ENCODE measurements at places on chromosomes 2 and 18. TPM values are rescaled to one million over a fixed set of nuclear protein-coding genes. Genes with fewer than 3 reads are reported as not detected.

GRCh38 chr2:197915548-197916265 is 111.3 kb downstream of the PLCL1 start:
- peak overlapping the region; percentile 16 for H3K27ac ChIP-seq
- no peak overlapping the region for H3K4me3 ChIP-seq
- H3K4me1 ChIP-seq: peaks cover 34% of the 10 kb centered on the region
- peak; percentile 61 for ATAC-seq
- no peaks in the 10 kb centered on the region for H3K27me3 ChIP-seq

GRCh38 chr2:103264058-103264768 is 502.4 kb downstream of the TMEM182 start:
- H3K27me3 ChIP-seq: no peaks in the 10 kb centered on the region
- H3K27ac ChIP-seq: no peak overlapping the region
- no peak for ATAC-seq
- H3K4me3 ChIP-seq: no peak overlapping the region

DNA sequence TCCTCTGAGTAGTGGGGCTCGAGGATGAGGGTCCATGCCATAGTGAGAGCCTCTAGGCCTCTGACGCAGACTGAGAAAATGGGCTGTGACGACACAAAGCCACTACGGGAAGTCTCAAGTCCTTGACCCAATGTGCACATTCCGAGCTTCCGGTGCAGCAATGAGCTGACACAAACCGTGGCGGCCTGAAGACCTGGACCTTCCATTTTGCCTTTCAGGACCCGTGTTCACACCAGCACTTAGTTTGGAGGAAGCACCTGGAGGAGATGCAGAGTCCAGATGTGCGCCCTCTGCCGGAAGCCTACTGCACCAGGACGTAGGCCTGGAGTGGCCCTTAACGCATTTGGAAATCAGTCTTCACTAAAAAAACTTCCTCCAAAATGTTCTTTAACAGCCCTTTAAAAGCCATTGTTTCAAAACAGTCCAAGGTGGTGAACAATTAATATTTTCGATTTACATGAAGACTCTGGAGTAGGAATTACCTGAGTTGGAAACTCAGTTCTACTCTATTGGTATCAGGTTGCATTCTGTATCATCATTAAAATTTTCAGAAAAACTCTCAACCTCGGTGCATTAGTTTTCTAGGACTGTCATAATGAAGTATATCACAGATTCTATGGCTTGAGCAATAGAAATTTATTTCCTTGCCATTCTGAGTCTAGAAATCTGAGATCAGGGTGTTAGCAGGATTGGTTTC is 33.9 kb downstream of the BMP10 start:
- no peak overlapping the region for H3K4me3 ChIP-seq
- H3K4me1 ChIP-seq: peaks cover 9% of the 10 kb centered on the region
- no peak for ATAC-seq
- no peak overlapping the region for H3K27ac ChIP-seq
- H3K27me3 ChIP-seq: no peaks in the 10 kb centered on the region

DNA sequence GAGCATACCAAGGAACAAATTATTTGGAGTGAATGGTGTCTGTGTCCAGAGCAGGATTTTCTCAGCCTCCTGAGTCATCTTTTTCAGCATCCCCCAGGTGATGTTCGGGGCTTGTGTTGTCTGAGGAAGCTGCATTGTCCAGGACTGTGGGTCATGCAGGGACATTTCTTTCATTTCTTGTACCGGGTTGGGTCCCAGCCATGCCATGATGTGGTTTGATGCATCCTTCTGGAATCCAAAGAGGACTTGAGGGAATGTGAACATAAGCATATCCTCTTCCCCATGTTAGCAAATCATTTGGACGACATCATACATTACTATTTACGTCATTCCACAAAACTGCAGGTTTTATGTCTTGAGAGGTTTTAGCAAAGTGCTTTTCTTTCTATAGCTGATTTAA is 797.8 kb downstream of the CCDC85A start:
- no peak overlapping the region for H3K4me3 ChIP-seq
- H3K27ac ChIP-seq: no peak overlapping the region
- no peaks in the 10 kb centered on the region for H3K36me3 ChIP-seq
- no peak for ATAC-seq
- no peaks in the 10 kb centered on the region for H3K27me3 ChIP-seq

DNA sequence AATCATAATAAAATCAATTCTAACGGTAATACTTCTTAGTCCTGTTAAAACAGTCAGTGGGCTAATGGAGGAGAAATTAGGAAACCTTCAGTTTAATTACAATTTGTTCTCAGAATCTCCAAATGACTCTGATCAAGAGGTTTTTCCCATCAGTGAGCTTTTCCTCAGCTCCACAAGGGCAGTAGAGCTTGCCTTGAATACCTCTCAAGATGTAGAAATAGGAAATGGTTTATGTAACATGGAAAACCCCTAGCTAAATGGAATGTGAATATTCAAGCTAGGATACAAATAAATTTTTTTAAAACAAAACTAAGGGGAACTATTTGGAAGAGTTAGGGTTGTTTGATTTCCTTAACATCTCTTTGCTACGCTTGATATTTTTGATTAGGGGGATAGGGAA is 87.5 kb downstream of the PLEKHM3 start:
- ATAC-seq: no peak
- no peak overlapping the region for H3K4me3 ChIP-seq
- H3K27me3 ChIP-seq: no peaks in the 10 kb centered on the region
- no peaks in the 10 kb centered on the region for H3K4me1 ChIP-seq

GRCh38 chr2:175535631-175536030 is 354.1 kb upstream of the ATP5MC3 start:
- H3K4me1 ChIP-seq: no peaks in the 10 kb centered on the region
- H3K36me3 ChIP-seq: no peaks in the 10 kb centered on the region
- peaks cover 3% of the 10 kb centered on the region for H3K27me3 ChIP-seq
- ATAC-seq: no peak

GRCh38 chr2:178204977-178205376 is 10.7 kb downstream of the OSBPL6 start:
- no peaks in the 10 kb centered on the region for H3K27me3 ChIP-seq
- H3K4me3 ChIP-seq: no peak overlapping the region
- ATAC-seq: no peak
- no peaks in the 10 kb centered on the region for H3K4me1 ChIP-seq

DNA sequence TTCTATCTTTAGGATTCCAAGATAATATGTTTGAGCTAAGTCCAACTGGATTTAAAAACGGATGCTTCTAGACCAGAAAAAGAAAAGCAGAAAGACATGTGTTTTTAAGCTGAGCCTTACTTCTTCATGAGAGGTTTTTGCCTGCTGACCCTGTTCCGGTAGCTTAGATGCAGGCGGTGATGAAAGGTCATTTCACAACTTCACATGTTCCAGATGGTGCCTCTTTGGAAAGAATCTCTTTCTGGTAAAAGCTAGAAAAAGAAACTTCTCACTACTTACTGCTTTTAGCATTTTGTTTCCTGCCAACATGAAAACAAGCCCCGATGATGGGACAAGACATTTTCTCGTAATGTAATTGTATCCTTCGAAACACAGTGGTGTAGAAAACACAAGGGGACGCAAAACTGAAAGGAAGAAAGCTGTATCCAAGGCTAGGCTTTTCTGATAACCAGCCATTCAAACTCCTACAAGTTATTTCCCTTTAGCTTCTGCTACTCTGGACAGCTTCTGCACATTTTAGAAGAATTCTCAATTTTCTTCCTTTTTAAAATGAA is 407.3 kb upstream of the LYPD1 start:
- no peaks in the 10 kb centered on the region for H3K4me1 ChIP-seq
- H3K27me3 ChIP-seq: no peaks in the 10 kb centered on the region
- no peak overlapping the region for H3K27ac ChIP-seq
- ATAC-seq: peak; percentile 57
- no peak overlapping the region for H3K4me3 ChIP-seq

DNA sequence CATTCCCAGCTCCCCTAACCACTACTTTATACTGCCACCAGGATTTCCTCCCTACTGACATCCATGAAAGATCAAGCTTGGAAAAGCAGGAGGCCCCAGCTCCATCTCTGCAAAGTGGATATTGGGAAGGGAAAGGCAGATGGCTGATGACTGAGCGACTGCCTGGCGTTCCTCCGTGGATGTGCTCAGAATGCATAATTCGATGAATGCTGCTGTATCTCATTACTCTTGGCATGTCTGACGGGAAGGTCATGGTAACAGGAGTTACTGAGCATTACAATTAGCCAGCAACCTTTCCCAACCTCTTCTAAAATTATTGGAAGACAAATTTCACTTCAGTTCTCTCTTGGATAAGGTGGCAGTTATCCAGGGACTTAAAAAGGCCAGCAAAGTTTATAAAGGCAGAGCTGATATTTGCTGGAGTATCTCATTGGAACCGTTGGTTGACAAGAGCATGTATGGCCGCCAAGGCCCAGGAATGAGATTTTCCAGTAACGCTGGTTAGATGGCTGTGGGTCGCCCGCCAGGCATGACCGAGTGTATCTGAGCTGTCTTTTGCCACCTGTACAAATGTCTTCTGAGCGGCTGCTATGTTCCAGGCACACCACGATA is 34.5 kb downstream of the KCNE4 start:
- peaks cover 2% of the 10 kb centered on the region for H3K4me1 ChIP-seq
- H3K4me3 ChIP-seq: no peak overlapping the region
- no peaks in the 10 kb centered on the region for H3K36me3 ChIP-seq
- ATAC-seq: no peak
- H3K27ac ChIP-seq: no peak overlapping the region
- no peaks in the 10 kb centered on the region for H3K27me3 ChIP-seq

DNA sequence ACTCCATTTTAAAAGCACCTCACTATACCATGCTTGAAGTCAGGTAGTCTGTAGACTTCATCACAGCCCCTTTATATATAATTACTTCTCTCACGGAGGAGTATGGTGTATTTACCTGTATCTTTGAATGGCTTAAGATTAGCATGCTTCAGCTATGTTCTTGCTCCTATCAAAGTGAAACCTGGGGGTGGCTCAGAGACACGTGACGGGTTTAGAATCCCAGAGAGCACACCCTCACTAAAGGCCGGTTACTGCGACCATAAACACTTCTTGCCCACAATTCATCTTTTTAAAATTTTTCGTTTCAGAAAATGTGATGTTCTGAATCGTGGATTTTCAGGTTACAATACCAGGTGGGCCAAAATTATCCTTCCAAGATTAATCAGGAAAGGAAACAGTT is 3.6 kb downstream of the IAH1 start:
- H3K4me1 ChIP-seq: peaks cover 55% of the 10 kb centered on the region
- ATAC-seq: no peak
- H3K4me3 ChIP-seq: no peak overlapping the region
- H3K36me3 ChIP-seq: peaks cover 48% of the 10 kb centered on the region
- no peak overlapping the region for H3K27ac ChIP-seq

DNA sequence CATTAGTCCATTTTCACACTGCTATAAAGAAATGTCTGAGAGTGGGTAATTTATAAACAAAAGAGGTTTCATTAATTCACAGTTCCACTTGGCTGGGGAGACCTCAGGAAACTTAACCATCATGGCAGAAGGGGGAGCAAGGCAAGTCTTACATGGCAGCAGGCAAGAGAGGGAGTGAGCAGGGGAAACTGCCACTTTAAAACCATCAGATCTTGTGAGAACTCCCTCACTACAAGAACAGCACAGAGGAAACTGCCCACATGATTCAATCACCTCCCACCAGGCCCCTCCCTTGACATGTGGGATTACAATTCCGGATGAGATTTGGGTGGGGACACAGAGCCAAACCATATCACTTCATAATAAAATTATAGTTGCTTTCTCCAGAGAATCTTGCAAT is 365.5 kb upstream of the ID2 start:
- no peaks in the 10 kb centered on the region for H3K27me3 ChIP-seq
- no peaks in the 10 kb centered on the region for H3K4me1 ChIP-seq
- H3K36me3 ChIP-seq: no peaks in the 10 kb centered on the region
- no peak overlapping the region for H3K27ac ChIP-seq
- H3K4me3 ChIP-seq: no peak overlapping the region
- ATAC-seq: no peak

- H3K4me3 ChIP-seq: no peak overlapping the region
- ATAC-seq: no peak
- no peaks in the 10 kb centered on the region for H3K27me3 ChIP-seq
- no peak overlapping the region for H3K27ac ChIP-seq
Measured at GRCh38 chr18:13180614-13181375, 37.8 kb upstream of the LDLRAD4 start.

GRCh38 chr2:47072018-47072691 is 83.0 kb downstream of the STPG4 start:
- H3K27ac ChIP-seq: peak overlapping the region; percentile 92
- H3K4me1 ChIP-seq: peaks cover 14% of the 10 kb centered on the region
- H3K4me3 ChIP-seq: no peak overlapping the region
- no peaks in the 10 kb centered on the region for H3K36me3 ChIP-seq
- H3K27me3 ChIP-seq: no peaks in the 10 kb centered on the region

GRCh38 chr18:61127714-61128467 is 205.3 kb upstream of the CDH20 start:
- no peak overlapping the region for H3K4me3 ChIP-seq
- ATAC-seq: no peak
- no peak overlapping the region for H3K27ac ChIP-seq
- no peaks in the 10 kb centered on the region for H3K36me3 ChIP-seq

DNA sequence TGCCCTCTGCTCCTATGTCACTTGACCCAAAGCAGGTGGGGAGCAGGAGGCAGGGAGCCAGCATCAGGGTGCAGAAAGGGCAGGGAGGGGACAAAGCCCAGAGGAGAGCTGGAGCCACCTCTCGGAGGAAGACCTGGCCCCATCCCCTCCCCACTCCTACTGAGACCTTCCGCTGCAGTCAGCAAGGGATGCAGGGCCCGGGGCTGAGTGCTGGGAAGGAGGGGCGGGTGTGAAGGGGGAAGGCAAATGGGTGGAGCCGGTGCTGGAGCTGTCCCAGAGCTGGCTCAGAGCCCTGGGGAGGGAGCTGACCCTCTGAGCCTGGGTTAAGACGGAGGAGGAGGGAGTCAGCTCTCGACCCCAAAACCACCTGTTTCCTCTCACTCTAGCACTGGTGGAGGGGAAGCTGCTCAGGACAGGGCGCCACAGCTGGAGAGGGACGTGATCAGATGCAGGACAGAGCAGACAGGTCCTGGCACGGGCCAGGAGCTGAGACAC is 33.8 kb downstream of the HS1BP3 start:
- H3K27ac ChIP-seq: peak overlapping the region; percentile 82
- no peak overlapping the region for H3K4me3 ChIP-seq
- peaks cover 27% of the 10 kb centered on the region for H3K36me3 ChIP-seq
- peak; percentile 52 for ATAC-seq
- H3K4me1 ChIP-seq: peaks cover 99% of the 10 kb centered on the region
- no peaks in the 10 kb centered on the region for H3K27me3 ChIP-seq

- H3K36me3 ChIP-seq: no peaks in the 10 kb centered on the region
- H3K4me3 ChIP-seq: no peak overlapping the region
- ATAC-seq: no peak
- peaks cover 39% of the 10 kb centered on the region for H3K27me3 ChIP-seq
- H3K27ac ChIP-seq: no peak overlapping the region
Measured at GRCh38 chr2:232874677-232875223, 4.7 kb downstream of the SNORC start.

GRCh38 chr2:203330434-203330833 is 2.2 kb downstream of the ABI2 start:
- H3K27ac ChIP-seq: no peak overlapping the region
- no peak overlapping the region for H3K4me3 ChIP-seq
- no peak for ATAC-seq
- peaks cover 9% of the 10 kb centered on the region for H3K4me1 ChIP-seq
- H3K27me3 ChIP-seq: no peaks in the 10 kb centered on the region

GRCh38 chr18:61435064-61435652 is 101.9 kb downstream of the CDH20 start:
- H3K4me1 ChIP-seq: no peaks in the 10 kb centered on the region
- no peak overlapping the region for H3K4me3 ChIP-seq
- H3K36me3 ChIP-seq: no peaks in the 10 kb centered on the region
- no peak overlapping the region for H3K27ac ChIP-seq
- H3K27me3 ChIP-seq: no peaks in the 10 kb centered on the region

GRCh38 chr18:39448942-39449341 is 1883.3 kb upstream of the CELF4 start:
- no peak overlapping the region for H3K4me3 ChIP-seq
- no peak overlapping the region for H3K27ac ChIP-seq
- H3K36me3 ChIP-seq: no peaks in the 10 kb centered on the region
- no peak for ATAC-seq
- peaks cover 10% of the 10 kb centered on the region for H3K4me1 ChIP-seq

Gene MC5R
- total RNA-seq: not detected

Gene GPR17
- total RNA-seq: not detected

Gene CHRND
- not detected for total RNA-seq

Data from gastroesophageal sphincter (tissue), 4 donors.